CD4-positive, alpha-beta T cell treated with Interleukin-1 beta for 1 hour (primary cell): ENCODE measurements at places on chromosomes 11 and 22.

DNA sequence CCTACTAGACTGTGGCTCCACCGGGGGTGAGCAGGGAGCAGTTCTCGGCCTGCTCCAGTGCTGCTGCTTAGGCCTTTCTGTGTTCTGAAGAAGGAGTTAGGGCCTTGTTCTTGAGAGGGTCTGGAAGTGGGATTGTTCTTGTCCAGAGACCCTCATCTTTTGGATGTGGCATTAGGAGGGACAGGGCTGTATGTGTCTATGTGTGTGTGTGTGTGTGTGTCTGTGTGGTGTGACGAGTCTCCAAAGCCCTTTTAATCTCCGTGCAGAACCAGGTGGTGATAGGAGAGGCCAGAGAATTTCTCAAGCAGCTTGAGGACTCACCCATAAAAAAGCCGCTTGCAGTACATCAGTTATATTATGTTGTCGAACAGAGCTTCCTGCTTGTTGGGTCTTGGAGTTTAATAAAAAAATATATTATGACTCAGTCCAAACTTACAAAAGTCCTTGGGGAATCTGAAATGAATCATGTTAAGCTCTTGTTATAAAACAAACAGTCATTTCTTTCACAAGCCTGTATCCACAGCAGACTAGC, 196.5 kb downstream of the TENM4 start:
- no peak for DNase-seq

GRCh38 chr11:6251990-6252473, 7.6 kb upstream of the CCKBR start:
- no peak for DNase-seq

DNA sequence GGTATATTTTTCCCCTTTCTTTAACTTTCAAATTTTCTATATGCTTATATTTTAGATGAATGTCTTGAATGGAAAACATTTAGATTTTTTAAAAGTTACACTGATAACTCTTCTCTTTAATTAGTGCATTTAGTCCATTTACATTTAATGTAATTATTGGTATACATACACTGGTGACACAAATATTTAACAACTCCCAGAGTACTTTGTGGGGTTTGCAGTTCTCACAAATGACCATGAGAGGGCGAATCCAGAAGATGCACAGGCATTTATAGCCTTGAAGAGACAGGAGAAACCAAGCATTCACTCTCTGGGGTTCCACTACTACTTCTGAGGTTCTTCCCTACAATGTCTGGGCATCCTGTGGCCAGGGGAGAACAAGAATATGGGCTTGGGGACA, 125.1 kb downstream of the TIMP3 start:
- DNase-seq, result no peak

DNA sequence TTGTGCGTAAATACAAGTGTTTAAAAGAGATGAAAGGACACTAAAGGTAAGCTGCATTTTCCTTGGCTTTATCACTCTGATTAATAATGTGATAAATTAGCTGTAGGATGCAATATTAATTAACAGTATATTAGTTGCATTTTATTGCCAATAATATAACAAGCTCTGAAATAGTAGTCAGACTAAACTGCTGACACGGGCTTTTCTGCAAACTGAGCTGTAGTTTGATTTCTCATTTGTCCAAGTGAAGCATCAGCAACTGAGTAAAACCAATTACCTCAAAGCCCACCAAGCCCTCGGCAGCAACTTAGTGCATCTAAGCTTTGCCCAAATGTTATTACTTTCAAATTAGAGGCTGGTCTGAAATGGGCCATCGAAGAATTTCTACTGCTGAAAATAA, 33.5 kb downstream of the ARL14EP start:
- no peak for DNase-seq

DNA sequence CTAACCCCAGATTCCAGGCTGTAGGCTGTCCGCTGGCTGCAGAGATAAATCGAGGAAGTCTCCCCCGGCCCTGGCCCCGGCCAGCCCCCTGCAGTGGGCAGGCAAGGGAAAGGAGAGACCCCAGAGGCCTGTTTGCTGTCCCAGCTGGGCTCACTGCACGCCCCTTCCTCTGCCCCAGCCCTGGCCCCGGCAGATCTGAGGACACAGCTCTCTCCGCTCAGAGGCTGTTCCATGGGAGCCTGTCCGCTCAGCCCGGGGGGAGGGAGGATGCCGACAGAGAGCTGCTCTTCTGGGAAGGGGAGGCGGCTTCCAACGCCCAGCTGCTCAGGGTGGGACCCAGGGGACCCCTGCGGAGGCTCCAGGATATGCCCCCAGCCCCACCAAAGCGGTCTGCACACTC, 37.7 kb upstream of the H19 start:
- no peak for DNase-seq
